ENCODE measurements at places on chromosomes 5 and 9.
A peak's percentile ranks its signal among the peaks of the same experiment; 100 is the strongest.

GRCh38 chr5:158812408-158812807 lies 287.3 kb downstream of the EBF1 start:
- no peak for DNase-seq

DNA sequence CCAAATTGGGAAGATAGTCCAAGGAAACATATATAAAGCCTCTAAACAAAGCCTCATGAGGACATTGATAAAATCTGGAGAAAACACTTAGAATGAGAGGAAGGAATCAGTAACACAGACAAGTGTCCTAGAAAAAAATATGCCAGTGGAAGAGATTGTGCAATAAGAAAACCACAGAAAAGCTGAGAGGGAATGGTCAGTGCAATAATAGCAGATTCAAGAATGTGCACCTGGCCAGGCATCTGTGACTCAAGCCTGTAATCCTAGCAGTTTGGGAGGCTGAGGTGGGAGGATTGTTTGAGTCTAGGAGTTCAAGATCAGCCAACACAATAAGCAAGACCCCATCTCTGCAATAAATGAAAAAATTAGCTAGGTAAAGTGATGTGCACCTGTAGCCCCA lies 691.2 kb upstream of the CDH6 start:
- DNase-seq: no peak

GRCh38 chr9:96596601-96597111 lies 23.0 kb downstream of the CDC14B start:
- DNase-seq: peak; percentile 81

GRCh38 chr5:32135086-32135485 lies 39.0 kb downstream of the GOLPH3 start:
- DNase-seq: no peak
